Stimulated activated CD8-positive, alpha-beta memory T cell treated with anti-CD3 and anti-CD28 coated beads, Interleukin-2, amount 100 ng/mL, for 1 hour (primary cell): ENCODE measurements at places on chromosomes 6 and 20.

- DNase-seq = no peak
These were observed 116.5 kb upstream of the HDAC2 start for GRCh38 chr6:114087496-114087895.

DNA sequence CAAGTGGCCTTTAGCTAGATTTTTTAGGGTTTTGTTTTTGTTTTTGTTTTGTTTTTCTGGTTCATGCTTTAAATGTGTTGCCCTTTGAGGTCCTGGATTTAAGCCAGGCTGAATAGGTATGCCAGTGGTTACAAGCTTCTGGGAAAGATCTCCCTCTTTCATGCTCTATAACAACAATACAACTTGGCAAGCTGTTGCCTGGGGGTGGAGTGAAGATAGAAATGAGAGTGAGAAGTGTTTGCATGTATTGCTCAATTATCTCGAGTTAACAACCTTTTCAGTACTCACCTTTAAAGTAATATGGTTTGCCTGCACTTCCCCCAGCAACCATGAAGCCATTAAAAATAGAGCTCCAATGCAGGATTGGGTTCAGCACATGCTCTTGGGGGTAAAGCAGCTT lies 19.2 kb upstream of the HAO1 start:
- DNase-seq = no peak

DNA sequence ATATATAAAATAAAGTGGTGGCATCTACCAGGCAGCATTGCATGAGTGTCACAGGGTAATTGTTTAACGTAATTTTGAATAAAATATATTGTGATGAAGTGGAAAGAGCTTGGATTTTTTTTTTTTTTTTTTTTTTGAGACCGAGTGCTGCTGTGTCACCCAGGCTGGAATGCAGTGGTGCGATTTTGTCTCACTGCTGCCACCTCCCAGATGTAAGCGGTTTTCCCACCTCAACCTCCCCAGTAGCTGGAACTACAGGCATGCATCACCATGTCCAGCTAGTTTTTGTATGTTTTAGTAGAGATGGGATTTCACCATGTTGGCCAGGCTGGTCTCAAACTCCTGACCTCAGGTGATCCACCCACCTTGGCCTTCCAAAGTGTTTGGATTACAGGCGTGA lies 81.1 kb upstream of the SMIM8 start:
- DNase-seq = no peak

DNA sequence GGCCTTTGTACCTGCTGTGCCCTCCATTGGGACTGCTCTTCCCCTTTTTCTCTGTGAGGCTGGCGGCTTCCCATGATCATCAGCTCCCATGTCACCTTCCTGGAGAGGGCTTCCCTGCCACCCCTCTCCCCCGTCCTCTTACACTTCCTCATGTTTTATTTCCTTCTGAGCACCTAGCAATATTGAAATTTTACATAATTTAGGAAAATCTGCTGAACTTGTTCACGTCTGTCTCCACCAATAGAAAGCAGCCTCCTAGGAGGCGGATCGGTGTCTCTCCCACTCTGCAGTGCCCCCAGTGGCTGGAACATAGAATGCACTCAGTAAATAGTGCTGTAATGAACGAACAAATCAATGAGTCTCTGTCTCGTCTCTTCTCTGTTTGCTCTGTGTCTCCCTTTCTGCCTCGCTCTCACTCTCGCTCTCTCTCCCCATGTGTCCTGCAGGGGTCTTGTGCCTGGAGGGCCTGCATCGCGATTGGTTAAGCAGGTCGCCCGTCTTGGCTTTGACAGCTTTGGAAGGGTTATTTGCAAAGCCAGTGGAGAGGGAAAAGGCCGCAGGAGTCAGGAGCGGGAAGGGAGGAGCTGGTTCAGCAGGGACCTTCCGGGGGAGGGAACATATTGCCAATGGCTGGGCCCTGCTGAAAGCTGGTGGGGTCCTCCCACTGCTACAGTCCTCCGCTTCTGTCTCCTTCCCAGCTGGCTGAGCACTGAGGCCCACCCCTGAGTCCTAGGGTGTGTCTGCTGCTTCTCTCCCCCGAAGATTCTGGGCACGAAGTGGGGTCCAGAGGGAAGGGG lies 12.1 kb upstream of the OCSTAMP start:
- DNase-seq = peak; percentile 43

DNA sequence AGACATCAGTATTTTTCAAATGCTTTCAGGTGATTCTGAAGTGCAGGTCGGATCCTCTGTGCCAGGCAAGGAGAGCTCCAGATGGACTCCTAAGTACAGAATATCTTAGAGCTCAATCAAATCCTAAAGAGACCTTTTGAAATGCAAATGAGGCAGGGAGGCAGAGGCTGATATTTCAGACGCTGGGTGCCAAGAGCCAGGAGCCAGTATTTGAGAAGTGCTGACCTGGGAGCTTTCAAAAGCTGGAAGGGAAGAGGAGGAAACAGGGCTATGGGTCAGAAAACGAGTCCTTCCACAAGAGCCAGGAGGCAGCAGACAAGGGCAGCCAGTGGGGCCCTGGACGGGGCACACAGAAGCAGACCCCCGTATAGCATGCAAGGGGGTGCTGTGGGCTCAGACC lies 46.1 kb upstream of the DSN1 start:
- no peak for DNase-seq

DNA sequence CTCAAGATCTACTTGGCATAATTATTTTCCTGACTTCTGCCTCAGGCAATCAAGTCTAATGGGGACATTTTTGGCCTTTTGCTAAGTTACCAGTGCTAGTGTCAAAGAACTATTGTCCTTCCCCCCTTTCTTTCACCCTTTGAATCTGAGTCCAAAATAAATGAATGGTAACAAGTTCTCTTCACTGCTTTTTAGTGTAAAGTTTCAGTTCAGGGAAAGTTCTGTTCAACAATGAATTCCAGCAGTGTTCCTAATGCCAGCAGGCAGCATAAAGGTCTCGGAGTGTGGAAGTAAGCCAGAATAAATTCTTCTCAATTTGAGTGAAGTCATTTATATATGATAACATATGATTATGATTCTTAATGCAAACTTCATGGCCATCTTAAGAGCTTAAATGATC lies 20.8 kb upstream of the TSPYL1 start:
- DNase-seq = no peak

- no peak for DNase-seq
These were observed 306.1 kb upstream of the RGS17 start for GRCh38 chr6:153437193-153437592.

GRCh38 chr20:17570347-17571152 lies 675 bp downstream of the DSTN start:
- DNase-seq = no peak

- no peak for DNase-seq
These were observed 63.9 kb downstream of the PDE10A start for GRCh38 chr6:165599121-165599520.

GRCh38 chr6:140620496-140620895 lies 1246.0 kb upstream of the CITED2 start:
- no peak for DNase-seq

DNA sequence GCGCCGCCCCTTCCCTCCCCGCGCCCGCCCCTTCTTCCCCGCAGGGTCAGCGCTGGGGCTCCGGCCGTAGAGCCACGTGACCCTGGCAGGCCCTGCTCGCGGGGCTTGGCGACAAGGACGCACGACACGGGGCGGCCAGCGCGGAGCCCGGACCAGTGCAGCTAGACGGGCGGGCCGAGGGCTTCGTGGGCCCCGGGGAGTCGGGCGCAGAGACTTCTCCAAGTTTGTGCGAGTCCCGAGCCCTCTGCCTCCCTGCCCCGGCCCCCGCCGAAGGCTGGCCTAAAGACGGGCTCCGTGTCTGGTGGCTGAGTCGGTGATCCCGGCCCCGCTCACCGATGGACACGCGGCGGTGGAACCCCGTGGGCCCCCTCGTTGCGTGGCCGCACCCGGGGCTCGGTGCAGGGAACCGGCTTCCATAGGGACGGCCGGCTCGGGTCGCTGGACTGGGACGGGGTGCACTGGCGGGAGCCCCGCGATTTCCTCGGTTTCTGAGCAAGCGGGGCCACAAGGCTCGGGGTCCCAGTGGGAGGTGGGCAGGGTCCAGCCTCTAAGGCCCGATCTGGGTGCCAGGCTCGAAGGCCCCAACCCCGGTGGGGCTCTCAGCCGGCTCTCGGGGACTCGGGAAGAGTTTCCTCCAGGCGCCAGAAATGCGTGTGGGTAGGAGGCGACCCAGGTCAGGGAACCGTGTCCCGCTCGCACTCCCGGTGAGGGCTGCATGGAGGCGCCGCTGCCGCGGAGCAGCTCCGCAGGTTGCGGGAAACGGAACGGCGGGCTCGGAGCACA lies 452 bp upstream of the GATA5 start:
- DNase-seq = no peak

- DNase-seq = no peak
These were observed 92.5 kb upstream of the SUPT3H start for GRCh38 chr6:45470131-45470738.

GRCh38 chr6:27517928-27518787 lies 45.3 kb upstream of the ZNF184 start:
- DNase-seq = no peak

DNA sequence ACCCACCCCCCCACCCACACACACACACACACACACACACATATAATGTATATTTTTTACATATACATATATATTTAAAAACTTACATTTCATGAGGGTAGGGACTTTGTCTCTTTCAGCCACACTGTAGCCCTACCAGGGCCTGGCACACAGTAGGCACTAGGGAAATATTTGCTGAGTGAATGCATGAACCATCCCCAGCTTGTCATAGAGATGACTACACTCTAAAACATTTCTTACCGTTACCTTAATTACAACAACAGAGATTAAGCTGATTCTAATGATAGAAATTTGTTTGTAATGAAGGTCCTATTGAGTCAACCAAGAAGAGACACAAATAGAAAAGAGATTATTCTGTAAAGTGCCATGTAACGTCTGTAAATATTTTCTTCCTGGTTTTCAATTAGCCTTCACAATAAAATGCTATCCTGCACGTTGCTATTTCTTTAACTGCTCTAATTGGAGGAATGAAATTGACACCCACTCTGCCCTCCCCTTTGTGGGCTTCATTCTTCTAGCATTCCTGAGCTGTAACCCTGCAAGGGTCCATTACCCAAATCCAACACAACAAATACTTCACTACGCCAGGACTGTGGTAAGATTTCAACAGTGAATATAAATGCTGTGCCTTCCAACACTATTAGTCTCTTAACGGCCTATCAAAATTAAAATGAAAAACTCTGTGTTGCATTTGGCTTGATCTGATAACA lies 30.8 kb downstream of the SIM1 start:
- DNase-seq = no peak

DNA sequence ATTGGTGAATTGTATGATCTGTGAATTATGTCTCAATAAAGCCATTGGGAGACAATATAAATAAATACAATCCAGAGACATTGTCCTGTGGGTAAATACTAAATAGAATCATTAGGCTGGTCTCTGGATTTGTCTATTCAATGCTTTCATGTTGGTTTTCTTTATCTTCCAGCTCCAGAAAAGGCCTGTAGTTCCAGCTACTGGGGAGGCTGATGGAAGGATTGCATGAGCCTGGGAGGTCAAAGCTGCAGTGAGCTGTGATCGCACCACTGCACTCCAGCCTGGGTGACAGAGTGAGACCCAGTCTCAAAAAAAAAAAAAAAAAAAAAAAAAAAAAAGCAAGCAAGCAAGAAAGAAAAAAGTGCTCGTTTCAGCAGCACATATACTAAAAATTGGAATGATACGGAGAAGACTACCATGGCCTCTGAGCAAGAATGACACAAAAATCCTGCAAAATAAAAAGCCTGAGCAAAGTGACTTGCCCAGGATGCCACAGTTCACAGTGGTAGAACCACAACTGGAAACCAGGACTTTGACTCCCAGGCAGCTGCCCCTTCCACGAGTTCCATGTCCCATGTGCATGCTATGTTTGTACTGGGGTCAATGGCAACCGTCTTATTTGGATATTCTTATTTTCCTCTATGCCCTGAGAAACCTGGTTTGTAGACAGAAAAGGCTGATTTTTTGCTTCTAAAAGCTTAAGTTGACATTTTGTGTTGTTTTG lies 33.6 kb upstream of the GMPR start:
- DNase-seq = no peak

DNA sequence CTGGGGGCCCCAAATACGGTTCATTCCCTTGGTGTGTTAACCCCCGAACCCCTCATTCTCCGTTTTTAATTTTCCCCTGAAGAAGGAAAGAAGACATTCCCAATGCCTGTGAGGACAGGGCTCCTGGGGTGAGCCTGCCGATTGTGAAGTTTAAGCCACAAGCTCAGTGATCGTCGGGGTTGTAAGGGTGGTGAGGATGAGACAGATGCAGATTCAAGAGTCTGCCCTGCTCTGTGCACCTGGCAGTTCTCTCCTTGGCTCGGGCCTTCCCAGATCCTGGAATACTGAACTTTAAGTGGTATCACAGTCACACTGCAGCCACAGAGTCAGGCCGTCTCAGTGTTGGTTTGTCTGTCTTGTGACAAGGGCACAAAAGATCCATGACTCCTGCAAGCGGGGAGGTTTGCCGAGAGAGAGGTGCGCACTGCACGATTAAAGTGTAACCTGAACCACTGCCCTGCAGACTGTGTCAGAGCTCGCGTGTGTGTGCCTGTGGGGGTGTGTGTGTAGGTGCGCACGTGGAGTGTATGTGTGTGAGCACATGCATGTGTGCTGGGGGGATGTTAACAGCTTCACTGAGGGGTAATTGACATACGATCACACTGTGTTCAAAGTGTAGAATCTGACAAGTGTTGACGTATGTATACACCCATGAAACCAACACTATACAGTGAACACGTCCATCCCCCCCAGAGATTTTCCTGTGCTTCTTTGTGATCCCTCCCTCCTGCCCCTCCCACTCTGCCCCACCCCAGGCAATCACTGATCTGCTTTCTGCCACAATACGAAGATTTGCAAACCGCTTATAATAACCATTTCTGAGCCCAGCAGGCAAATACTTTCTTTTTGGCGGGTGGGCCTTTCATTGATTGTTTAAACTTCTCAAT lies 38.9 kb downstream of the RPP40 start:
- DNase-seq = no peak

GRCh38 chr6:36383606-36384005 lies 3.9 kb downstream of the ETV7 start:
- no peak for DNase-seq

DNA sequence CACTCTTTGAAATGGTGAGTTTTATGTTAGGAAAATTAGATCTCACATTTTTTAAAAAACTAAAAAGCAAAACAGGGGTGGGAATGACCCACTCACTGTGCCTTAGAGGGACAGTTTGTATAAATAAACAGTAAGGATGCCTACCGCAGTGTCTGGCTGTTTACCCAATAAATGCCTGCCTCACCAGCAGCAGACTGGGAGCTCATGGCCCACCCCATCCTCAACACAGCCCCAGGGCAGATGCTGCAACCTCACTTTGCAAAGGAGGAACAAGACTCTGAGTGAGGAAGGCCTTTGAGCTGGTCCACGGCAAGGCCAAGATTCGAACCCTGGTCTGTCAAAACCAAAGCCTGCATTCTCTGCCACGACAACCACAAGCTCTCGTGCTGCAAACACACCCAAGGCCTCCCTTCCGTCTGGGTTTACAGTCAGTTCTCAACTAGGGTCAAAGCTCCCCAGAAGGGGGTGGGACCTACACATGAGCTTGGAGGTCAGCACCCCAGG lies 77.8 kb downstream of the BMP7 start:
- DNase-seq = no peak

GRCh38 chr6:17971128-17972073 lies 16.0 kb downstream of the KIF13A start:
- DNase-seq = no peak
